HFFc6 (cell line): ENCODE measurements at places on chromosomes 7 and 10. TPM values are rescaled to one million over a fixed set of nuclear protein-coding genes. Genes with fewer than 3 reads are reported as not detected.

The A1CF gene
- not detected in 2 replicates for total RNA-seq

GRCh38 chr7:51102828-51103227 is 213.8 kb downstream of the COBL start:
- peak; percentile 0 for DNase-seq

- no peak for DNase-seq
These were observed 545.2 kb downstream of the SORCS1 start for GRCh38 chr10:106619346-106619745.

DNA sequence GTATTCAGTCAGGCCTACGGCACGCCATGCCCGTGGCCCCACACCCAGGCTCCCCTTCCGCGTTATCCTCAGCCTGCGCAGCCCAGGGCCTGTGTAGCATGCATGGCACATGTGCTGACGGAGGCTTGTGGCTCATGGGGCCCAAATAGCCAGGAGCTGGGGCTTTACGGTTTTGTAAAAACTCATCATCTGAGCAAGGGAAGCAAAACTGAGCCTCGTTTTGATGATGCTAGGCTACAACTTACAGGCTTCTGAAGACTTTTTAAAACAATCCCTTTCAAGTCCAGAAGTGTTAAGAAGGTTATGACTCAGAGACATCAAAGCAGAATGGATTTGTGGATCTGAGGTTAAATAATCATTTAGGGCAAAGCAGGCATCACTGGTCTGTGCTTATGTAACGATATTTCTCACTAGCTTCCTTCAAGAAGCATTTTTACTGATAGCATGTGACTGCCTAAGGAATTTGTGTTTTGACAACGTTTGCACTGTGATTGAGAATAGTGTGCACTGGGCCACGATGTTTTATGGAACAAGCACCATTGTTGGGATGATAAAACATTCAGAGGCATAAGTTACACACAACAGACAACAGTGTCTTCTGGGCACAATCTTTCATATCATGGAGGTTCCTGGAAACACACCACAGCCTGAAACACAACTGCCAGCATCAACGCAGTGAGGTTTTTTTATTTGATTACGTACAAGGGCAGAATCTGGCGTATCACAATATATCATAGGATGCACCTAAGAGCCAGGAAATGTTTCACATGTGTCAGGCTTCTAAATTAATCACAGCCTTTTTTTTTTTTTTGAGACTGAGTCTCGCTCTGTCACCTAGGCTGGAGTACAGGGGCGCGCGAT is 274.3 kb downstream of the CCDC3 start:
- DNase-seq, result no peak

- peak; percentile 76 for DNase-seq
These were observed 38.2 kb upstream of the SLC26A4 start for GRCh38 chr7:107622429-107622828.

GRCh38 chr10:116208956-116209567 is 63.9 kb downstream of the GFRA1 start:
- DNase-seq, result no peak

DNA sequence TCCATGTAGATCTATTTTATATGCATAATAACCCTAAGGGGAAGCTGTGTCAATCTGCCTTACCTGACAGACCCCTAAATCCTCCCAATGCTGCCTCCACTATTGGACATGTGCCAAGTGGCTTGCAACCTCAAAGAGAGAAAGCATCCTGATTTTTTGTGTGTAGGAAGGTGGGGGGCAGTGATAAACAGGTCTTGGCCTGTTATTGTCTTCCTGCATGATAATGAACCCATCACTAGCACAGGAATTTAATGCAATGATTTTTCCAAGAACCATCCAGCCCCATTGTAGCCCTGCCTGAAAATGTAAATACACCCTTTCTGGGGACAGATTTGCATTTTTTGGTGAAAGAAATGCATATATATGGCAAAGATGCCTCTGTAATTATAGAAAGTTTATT is 850.2 kb downstream of the LRMDA start:
- no peak for DNase-seq

GRCh38 chr7:11412036-11412435 is 420.0 kb downstream of the THSD7A start:
- DNase-seq, result no peak

DNA sequence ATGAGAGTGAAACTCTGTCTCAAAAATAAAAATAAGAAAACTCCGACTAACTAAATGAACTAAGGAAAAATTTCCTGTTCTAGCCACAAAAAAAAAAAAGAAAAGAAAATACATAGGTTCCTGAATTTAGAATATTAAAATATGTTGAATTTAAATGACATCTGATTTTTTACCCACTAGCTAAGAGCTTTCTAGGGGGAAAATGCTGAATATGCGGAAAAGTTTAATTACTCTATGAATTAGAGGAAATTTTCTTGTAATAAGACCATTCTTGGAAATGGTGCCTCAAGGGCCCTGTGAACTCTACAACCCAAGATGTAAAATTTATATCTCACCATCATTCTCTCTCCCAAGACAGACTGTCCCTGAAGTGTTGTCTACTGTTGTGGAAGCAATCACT is 165.0 kb upstream of the CALN1 start:
- no peak for DNase-seq
